NCI-H226 (cell line): ENCODE measurements at places on chromosomes 16 and 17.

GRCh38 chr16:678858-679813 lies 1.1 kb upstream of the STUB1 start:
- peak; percentile 69 for DNase-seq

- DNase-seq: peak; percentile 74
These were observed 311.3 kb downstream of the GRIN2A start for GRCh38 chr16:9870962-9871361.

GRCh38 chr16:4246777-4247459 lies 5.0 kb upstream of the SRL start:
- no peak for DNase-seq

DNA sequence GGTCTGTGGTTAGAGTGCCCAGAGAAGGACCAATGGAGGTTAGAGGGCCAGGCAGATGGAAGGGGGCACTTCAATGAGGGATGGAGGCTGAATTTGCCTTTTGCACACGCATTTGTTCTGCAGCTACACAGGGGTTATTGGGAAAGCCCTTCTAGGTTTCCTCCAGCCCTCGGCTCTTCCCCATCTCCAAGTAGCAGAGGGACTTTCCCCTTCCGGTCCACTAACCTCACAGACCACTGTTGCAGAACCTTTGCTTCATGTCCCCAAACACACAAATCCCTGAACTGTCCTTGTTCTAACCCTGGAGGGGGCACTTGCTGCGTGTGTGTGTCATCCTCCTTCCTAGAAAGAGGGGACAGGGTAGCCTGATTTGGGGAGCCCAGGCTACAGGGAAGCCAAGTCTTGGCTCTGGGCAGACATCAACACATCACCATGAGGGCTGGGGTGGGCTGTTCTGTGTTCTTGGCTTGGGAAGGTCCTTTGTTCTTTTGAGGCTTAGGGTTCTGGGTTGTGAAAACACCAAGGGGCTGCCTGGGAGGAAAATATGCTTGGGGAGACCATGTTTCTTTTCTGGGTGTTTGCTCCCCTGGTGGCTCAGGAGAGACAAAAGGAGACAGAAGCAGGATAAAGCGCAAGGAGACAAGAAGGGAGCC lies 7.3 kb upstream of the NR1D1 start:
- DNase-seq: no peak

DNA sequence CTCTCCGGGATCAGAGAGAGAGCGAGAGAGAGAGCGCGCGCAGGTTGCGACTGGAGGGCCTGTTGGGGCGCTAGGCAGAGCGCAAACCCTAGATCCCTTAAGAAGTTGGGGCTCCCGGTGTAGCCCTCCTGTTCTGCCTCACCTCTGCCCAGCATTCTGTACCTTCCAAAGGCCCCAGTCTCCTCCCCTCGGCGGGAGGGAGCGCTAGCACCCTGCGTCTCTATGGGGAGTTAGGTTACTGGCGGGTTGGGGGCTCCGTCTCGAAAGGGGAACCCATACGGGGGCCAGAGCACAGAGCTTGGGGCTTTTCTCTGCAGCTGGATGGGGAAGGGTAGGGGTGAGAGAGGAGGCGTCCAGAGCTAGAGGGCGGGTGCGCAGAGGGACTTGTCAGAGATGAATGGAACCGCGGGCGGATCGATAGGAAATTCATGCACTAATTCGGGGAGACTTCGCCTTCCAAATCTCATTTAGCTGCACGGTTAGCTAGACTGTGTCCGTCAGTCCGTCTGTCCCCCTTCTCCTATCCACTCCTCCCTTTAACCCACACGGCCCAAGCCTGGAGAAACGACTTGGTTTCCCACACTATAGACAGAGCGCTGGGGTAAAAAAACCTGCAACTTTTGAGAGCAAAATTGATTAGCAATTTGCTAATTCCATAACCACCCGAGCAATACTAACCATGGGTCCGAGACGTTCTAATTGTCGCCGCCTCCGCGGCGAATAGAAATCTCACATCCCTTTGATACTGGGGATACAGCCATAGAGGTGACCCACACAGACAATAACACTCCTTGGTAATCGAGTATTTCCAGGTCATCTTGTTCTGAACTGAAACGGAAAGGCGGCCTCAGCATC lies 693 bp upstream of the HOXB4 start:
- no peak for DNase-seq

DNA sequence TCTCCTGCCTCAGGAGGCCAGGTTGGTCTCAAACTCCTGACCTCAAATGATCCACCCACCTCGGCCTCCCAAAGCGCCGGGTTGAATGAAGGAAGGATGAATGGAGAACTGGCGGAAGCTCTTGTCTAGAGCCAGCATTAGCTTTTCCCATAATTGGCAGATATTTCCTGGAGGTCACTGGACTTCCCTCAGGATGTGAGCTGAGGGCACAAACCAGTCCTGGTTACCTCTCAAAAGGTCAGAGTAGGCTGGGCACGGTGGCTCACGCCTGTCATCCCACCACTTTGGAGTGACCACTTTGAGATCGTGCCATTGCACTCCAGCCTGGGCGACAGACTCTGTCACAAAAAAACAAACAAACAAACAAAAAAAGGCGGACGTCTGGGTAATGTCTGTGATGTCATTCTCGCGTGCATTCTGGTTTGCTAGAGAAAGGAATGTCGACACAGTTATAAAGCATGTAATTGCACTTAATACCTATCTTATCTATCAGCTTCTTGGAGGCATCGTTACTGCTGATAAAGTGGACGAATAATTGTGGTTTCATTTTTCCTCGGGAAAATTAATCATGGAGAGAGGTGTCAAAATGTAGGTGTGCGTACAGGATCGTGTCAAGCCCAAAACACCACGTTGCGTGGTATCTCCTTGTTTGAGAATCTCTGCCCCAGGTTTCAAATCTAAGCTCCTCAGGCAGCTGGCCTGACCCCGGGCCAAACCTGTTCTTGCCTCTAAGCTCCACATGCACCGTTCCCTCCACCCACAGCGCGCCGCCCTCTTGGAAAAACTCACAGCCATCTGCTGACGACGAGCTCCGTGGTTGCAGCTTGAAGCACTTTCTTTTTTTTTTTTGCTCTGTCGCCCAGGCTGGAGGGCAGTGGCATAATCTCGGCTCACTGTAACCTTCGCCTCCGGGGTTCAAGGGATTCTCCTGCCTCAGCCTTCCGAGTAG lies 6.4 kb upstream of the CRK start:
- peak; percentile 87 for DNase-seq

- DNase-seq: no peak
These were observed 16.9 kb downstream of the PLCG2 start for GRCh38 chr16:81796035-81796434.

GRCh38 chr17:68953340-68953997 lies 1.7 kb downstream of the ABCA8 start:
- no peak for DNase-seq

DNA sequence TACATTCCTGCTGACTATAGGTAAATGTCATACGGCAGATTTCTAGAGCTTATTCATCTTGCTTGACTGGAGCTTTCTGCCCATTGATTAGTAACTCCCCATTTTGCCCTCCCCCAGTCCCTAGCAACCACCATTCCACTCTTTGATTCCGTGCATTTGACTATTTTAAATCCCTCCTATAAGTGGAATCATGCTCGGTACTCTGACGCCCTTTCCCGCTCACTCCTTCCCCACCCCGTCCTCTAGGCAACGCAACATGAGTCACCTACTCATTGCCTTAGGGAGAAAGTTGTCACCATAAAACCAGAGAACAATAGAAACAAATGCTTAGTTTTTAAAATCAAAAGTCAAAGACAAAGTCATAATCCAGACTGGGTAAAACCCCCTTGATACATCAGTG lies 45.5 kb upstream of the RBBP6 start:
- no peak for DNase-seq

GRCh38 chr17:61423967-61424649 lies 24.5 kb downstream of the TBX2 start:
- no peak for DNase-seq

DNA sequence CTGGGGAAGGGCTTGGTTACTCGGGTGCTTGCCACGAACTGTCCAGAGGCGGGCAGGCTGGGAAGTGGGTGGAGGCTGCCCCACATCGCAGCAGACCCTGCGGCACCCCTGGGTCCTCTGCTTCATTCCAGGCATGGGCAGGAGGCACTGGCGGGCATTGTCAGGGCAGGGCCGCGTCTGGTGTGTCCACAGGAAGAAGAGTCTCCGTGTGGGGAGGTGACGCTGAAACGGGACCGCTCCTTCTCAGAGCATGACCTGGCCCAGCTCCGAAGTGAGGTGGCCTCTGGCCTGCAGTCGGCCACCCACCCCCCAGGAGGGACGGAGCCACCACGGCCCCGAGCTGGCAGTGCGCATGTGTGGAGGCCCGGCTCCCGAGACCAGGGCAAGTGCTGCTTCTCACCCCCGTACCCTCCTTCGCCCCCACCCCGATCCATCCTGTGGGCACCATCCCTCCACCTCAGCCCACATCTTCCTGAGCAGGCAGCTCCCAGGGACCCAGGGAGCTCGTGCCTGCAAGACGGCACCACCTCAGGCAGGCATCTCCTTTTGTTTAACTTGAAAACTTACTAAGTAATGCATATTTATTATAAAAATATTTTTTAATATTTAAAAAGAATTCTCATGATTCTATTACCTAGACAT lies 14.3 kb upstream of the TCF25 start:
- no peak for DNase-seq

- DNase-seq: no peak
These were observed 26.8 kb upstream of the ARHGAP23 start for GRCh38 chr17:38401459-38401858.
